ENCODE measurements at places on chromosomes 12 and 14.

DNA sequence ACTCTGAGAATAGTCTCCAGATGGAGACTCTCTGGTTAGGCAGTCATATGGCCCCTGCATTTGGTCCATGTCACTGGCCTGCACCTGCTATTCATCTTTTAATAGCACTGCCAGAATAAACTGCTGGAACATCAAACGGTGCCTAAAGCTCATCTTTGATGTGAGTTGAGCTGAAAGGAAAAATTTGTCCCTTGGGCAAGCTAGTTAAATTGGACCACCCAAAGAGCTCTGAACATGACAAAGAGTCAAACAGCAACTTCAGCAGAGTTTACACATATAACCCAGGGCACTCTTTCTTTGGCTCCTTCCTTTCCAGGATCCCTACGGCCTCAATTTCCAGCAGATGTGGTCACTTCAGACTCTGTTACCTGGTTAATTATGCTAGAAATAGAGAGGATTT, 269.9 kb downstream of the RPL10L start:
- no peak for DNase-seq

- DNase-seq, result no peak
Observed at GRCh38 chr14:94363151-94363624, 25.2 kb downstream of the SERPINA1 start.

- no peak for DNase-seq
Observed at GRCh38 chr12:10247436-10248058, 34.9 kb downstream of the GABARAPL1 start.

DNA sequence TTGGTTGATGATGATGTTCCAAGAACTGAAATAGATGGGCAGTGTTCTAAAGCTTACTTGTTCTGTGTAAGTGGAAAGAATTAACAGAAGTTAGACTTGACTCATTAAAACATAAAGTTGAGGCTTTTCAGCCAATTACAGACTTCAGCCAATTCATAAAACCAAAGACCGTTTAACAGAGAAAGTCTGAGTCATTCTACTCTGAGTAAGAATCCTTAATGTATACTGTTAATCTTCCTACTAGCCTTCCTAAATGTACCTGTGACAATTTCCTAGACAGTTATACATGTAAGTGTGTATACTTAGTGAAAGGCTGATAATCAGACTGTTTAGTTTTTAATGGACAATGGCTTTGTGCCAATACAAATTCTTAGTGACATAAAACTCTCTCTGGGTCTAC, 681.0 kb downstream of the RPL10L start:
- no peak for DNase-seq

DNA sequence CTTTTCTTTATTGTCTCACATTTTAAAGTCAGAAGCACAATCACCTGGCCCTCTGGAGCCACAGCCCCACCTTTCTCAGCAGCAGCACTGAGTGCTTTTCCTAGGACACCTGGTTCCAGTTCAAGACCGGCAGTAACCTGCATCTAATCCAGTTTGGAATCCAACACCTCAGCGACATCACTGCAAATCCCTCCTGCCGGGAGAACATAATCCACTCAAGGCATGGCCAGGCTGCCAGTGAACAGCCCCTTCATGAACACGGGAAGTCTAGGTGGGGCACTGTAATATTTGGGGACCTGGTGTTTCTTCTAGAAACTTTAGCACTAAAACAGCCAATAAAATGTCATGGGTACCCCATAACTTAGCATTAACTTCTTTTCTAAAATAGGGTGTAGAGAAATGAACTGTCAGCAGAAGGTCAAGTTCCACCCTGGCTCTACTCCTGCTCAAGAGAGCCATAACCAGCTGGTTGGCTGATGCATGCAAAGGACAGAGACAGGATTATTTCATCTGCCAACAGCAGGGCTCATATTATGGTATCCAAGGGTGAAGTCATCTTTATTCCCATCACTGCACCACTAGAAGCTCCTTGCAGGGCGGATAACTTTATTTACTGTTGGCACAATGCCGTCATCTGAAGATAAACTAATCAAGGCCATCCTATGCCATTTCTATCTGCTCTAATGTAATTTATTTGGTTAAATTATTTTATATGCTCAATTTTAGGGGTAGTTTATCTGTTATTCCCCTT, 76.7 kb downstream of the TTC7B start:
- DNase-seq, result no peak

DNA sequence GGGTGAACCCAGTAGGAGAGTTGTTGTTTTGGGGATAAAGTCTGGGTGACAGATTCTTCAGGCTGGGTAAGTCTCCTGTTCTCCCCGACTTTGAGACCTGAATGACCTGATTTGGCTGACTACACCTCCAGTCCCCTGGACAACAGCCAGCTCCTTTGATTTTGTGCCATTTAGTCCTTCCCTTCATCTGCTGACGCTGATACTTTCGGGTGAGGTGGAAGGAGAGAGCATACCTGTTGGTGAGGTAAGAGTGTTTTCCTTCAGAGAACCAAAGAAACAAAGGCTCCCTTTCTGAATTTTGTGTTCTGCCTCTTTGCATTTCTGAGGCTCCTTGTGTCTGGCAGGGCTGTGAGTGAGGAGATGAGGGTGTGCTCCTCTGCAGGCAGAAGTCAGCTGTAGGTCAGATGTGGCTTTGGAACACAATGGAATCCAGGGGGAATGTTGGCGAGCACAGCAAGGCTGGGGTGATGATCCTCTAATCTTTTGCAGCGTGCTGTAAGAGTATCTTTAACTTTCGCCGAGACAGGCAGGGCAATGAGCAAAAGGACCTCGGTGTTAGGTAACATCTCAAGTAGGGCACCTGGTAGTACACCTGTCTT, 12.1 kb downstream of the ETV6 start:
- DNase-seq, result no peak

DNA sequence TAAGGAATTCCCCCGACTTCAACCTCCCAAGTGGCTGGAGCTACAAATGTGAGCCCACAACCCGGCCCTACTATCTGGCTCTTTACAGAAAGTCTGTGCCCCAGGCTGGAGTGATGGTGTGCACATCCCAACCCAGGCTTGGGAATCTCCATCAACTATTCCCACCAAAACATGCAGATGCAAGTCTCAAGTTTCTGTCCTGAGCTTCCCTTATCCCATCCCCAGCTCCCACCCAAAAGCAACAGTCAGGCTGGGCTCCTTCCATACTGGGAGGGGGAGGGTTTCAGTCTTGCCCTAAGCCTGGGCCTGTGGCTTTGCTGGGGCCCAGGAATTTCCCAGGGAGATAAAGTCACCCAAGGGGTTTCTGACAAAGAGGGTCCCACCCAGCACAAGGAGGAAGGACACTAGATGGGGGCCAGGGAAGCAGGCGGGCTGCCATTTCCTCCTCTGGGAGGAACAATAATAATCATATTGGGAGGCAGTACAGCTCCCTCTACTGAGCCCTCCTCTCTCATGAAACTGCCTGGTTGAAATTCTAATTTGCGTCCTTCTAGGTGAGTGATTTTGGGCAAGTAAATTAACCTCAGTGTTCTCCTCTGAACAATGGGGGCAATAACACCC, 8.0 kb downstream of the SLC8B1 start:
- no peak for DNase-seq

DNA sequence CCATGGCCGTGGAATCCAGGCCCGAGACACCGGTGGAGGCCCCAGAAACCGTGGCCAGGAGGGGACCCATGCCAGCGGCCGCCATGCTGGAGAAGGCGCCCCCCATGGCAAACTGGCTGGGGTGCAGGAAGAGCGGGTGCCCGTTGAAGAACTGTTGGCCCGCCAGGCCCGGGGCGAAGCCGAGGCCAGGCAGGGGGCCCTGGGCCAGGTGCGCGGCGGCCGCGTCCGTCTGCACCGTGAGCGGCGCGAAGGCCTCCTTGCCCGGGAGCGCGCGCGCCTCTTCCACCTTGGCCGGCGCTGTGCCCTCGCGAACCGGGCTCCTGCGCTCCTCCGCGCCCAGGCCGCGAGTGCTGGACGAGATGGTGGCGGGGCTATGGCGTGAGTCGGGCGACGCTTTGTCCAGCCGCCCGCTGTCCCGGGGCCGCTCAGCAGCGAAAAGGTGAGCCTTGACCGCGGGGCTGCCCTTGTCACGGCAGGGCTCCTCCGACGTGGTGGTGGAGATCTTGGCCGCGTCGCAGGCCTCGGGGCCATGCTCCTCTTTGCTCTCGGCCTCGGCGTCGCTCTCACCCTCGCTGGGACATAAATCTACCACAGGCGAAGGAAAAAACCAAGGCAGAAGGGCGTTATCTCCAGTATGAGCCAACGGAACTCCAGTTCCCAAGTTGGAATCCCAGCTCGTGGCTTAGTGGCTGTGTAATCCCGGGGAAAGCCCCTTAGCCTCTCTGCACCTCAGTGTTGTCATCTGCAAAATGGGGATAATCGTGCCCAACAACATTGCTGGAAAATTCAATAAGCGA, 9.5 kb downstream of the TBX3 start:
- no peak for DNase-seq

- DNase-seq, result no peak
Observed at GRCh38 chr12:69844836-69845235, 19.8 kb downstream of the MYRFL start.
